ENCODE measurements at places on chromosomes 12 and 14.

DNA sequence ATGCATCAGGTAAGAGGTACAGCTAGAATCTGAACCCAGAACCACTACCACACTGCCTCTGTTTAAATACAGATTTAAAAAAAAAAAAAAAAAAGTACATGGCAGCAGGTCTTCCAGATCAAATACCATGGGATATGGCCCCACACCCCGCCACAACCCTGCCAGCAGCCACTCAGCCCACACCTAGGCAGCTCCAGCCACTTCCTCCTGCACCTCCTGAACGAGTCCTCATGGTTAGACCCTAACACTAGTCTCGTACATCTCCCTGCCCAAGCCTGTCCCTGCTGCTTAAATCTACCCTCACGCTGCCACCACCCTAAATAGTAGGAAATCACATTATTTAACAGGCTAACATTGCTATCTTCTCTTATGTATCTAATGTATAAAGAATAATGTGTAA, 12.6 kb downstream of the SETD3 start:
- no peak for DNase-seq

DNA sequence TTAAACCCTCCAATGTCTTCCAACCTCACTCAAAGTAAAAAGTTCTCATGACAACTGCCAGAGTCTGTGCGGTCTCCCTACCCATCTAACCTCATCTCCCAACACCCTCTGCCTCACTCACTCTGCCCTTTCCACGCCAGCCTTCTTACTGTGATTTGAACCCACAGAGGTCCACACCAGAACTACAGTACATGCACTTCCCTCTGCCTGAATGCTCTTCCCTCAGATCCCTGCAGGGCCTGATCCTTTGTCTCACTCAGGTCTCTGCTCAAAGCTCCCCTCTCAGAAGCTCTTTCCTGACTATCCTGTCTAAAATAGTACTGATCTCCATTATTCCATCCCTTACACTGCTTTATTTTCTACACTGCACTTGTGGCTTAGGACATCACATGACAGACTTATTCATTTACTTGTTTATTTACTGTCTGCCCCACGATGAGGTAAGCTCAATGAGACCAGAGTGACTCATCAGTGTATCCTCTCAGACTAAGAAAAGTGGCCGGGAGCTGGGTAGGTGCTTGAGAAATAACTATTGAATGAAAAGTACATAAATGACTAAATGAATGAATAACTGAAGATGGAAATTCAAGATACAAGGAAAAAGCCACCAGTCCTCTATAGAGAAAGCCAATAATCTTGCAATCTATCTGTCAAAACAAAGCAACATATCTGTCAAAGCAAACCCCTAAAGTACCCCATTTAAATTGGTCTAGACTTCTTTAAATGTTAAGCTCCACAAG, 17.1 kb downstream of the POMT2 start:
- DNase-seq: no peak

- no peak for DNase-seq
Measured at GRCh38 chr14:29709490-29709889, 218.2 kb downstream of the PRKD1 start.

- no peak for DNase-seq
Measured at GRCh38 chr12:22609501-22609900, 15.5 kb upstream of the ETNK1 start.

GRCh38 chr14:72521968-72522741, 371.7 kb downstream of the DPF3 start:
- DNase-seq: no peak

- DNase-seq: no peak
Measured at GRCh38 chr14:70706177-70706576, 64.5 kb downstream of the TTC9 start.

GRCh38 chr14:65333943-65334687, 78.4 kb upstream of the FUT8 start:
- DNase-seq: no peak

- no peak for DNase-seq
Measured at GRCh38 chr12:77019920-77020319, 45.4 kb downstream of the E2F7 start.

- DNase-seq: no peak
Measured at GRCh38 chr12:129827866-129828384, 75.9 kb downstream of the TMEM132D start.

GRCh38 chr12:54988402-54989054, 4.0 kb upstream of the TESPA1 start:
- DNase-seq: peak; percentile 17
